Thyroid gland (tissue), 4 donors: ENCODE measurements at places on chromosomes 3 and 15. TPM values are rescaled to one million over a fixed set of nuclear protein-coding genes. Genes with fewer than 3 reads are reported as not detected.

The ACOX2 gene
- total RNA-seq: 42.4 TPM

GRCh38 chr3:124730941-124731297 lies 667 bp downstream of the UMPS start:
- H3K4me3 ChIP-seq: peak overlapping the region; percentile 72
- no peak for DNase-seq
- H3K4me1 ChIP-seq: peaks cover 14% of the 10 kb centered on the region
- H3K36me3 ChIP-seq: peaks cover 6% of the 10 kb centered on the region
- H3K27ac ChIP-seq: peak overlapping the region; percentile 59
- H3K27me3 ChIP-seq: no peaks in the 10 kb centered on the region

The CFAP100 gene
- total RNA-seq: not detected

DNA sequence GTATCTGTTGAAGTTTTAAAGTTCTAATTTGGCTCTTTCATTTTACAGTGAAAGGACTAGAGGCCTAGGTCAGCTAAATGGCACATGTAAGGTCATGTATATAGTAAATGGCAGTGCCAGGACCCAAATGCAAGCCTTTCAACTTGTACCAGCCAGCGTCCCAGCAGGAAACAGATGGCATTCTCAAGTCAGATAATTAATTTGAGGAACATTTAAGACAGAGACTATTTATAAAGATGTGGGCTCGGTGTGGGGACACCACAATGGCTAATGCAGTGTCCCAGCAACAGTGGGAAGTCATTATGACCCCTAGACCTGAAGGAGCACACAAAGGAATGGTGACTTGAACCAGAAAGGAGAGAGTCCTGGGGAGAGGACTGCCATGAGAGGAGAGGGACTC lies 6.1 kb downstream of the MINDY4B start:
- no peak overlapping the region for H3K27ac ChIP-seq
- H3K4me3 ChIP-seq: no peak overlapping the region
- DNase-seq: no peak
- no peaks in the 10 kb centered on the region for H3K4me1 ChIP-seq
- H3K27me3 ChIP-seq: no peaks in the 10 kb centered on the region

GRCh38 chr15:68372291-68372811 lies 59.6 kb downstream of the ITGA11 start:
- no peak overlapping the region for H3K27ac ChIP-seq
- no peak overlapping the region for H3K4me3 ChIP-seq
- H3K27me3 ChIP-seq: no peaks in the 10 kb centered on the region
- H3K36me3 ChIP-seq: no peaks in the 10 kb centered on the region

The MEGF11 gene
- total RNA-seq: not detected

GRCh38 chr15:49530092-49530491 lies 90.5 kb downstream of the FAM227B start:
- no peaks in the 10 kb centered on the region for H3K27me3 ChIP-seq
- H3K36me3 ChIP-seq: no peaks in the 10 kb centered on the region

DNA sequence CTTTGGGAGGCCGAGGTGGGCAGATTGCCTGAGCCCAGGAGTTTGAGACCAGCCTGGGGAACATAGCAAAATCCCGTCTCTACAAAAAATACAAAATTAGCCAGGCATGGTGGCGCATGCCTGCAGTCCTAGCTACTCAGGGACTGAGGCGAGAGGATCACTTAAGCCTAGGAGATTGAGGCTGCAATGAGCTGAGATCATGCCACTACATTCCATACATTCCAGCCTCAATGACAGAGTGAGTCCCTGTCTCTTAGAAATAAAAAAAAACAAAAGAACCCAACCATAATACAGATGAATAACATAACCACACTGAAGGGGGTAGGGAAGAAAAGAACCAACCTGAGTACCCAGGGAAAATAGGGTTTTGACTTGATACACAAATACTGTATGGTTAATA lies 19.7 kb upstream of the CGNL1 start:
- H3K36me3 ChIP-seq: no peaks in the 10 kb centered on the region
- H3K27ac ChIP-seq: peak overlapping the region; percentile 97
- peaks cover 49% of the 10 kb centered on the region for H3K4me1 ChIP-seq
- no peak overlapping the region for H3K4me3 ChIP-seq
- no peaks in the 10 kb centered on the region for H3K27me3 ChIP-seq

The CNTN6 gene
- 9.8 TPM for total RNA-seq

The TM4SF18 gene
- 26.5 TPM for total RNA-seq

DNA sequence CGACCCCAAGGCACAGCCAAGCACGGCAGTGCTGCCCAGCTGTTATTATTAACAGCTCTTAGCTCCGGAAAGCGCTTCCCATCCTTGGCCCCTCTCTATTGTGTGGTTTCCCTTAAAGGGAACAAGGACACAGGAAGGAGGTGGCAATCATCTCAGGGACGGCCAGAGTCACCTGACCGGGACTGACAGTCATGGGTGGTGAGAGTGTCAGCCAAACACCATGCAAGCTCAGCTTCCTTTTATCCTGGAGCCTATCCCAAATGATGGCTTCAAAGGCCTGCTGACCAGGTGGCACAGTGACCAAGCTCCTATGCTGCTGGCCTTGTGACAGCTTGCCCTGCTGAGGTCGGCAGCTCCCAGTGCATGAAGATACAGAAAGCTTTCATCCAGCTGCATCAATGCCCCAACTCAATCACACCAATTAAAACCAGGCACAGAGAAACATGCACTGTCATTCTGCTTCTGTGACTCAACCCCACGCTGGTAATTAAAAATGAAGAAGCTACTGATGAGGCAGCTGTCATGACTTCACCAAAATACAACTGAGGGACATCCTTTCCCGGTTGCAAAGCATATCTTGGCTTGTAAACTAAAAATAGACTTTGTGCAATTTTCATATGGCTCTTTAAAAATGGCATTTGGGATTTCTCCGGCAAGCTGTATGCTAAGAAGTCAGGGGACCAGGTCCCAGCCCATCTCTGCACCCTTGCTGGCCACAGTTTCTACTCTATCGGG lies 34.0 kb downstream of the PCSK6 start:
- H3K4me1 ChIP-seq: no peaks in the 10 kb centered on the region
- peak; percentile 37 for DNase-seq
- H3K27ac ChIP-seq: no peak overlapping the region
- H3K36me3 ChIP-seq: no peaks in the 10 kb centered on the region
- H3K27me3 ChIP-seq: no peaks in the 10 kb centered on the region
- H3K4me3 ChIP-seq: no peak overlapping the region

The SKOR1 gene
- 0.81 TPM for total RNA-seq

GRCh38 chr15:81239190-81239589 lies 42.5 kb downstream of the IL16 start:
- no peak overlapping the region for H3K27ac ChIP-seq
- no peaks in the 10 kb centered on the region for H3K4me1 ChIP-seq
- peak; percentile 27 for DNase-seq
- no peaks in the 10 kb centered on the region for H3K27me3 ChIP-seq

GRCh38 chr15:69060041-69060481 lies 45.6 kb downstream of the NOX5 start:
- no peaks in the 10 kb centered on the region for H3K27me3 ChIP-seq
- DNase-seq: peak; percentile 6
- no peaks in the 10 kb centered on the region for H3K4me1 ChIP-seq
- no peak overlapping the region for H3K27ac ChIP-seq
- H3K36me3 ChIP-seq: no peaks in the 10 kb centered on the region

DNA sequence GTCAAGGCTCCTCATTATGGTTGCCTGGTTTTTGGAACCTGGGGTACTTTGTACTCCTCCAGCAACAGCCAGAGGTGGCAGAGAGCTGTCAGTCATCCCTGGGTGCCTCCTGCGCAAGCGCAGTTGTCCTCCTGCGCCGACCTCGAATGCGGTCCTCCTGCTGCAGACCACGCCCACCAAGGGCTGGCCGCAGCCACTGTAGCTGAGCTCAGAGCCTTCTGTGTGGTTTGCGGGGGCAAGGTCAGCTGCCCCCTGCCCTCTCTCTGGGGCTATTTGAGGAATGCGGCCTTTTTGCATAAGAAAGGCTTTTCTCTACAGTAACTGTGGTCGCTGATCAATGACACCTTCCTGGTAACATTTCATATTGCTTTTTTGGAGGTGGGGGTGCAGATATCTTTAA lies 131.3 kb upstream of the SNRPN start:
- no peak overlapping the region for H3K4me3 ChIP-seq
- H3K36me3 ChIP-seq: no peaks in the 10 kb centered on the region
- no peaks in the 10 kb centered on the region for H3K27me3 ChIP-seq

DNA sequence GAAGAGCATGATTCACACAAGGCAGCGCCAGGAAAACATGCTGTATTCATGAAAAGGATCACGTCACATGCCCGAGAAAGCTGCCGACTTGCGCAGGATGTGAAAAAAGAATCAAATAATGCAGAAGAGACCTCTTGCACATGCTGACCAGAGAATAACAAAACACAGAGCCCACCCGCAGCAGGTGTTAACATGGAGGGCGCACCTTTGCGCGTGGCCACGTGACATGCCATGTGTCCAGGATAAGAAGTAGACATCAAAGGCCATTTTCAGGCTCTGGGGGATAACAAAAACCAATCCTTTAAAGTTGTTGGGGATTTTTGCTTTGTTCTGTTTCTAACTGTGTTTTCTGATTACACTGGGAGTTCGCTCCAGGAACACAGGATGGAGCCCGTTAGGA lies 1332.8 kb downstream of the ZPLD1 start:
- H3K27me3 ChIP-seq: no peaks in the 10 kb centered on the region
- H3K4me3 ChIP-seq: no peak overlapping the region
- no peaks in the 10 kb centered on the region for H3K36me3 ChIP-seq
- DNase-seq: no peak
- no peaks in the 10 kb centered on the region for H3K4me1 ChIP-seq

The IGDCC3 gene
- total RNA-seq: 0.22 TPM

- H3K4me1 ChIP-seq: no peaks in the 10 kb centered on the region
- no peaks in the 10 kb centered on the region for H3K36me3 ChIP-seq
- no peak overlapping the region for H3K27ac ChIP-seq
- no peak overlapping the region for H3K4me3 ChIP-seq
- no peaks in the 10 kb centered on the region for H3K27me3 ChIP-seq
- DNase-seq: no peak
These were observed 124.2 kb downstream of the LIPC start for GRCh38 chr15:58556028-58556361.

GRCh38 chr3:195172039-195172684 lies 98.8 kb downstream of the XXYLT1 start:
- H3K36me3 ChIP-seq: no peaks in the 10 kb centered on the region
- no peak for DNase-seq
- H3K4me3 ChIP-seq: no peak overlapping the region
- H3K27me3 ChIP-seq: no peaks in the 10 kb centered on the region
- peaks cover 6% of the 10 kb centered on the region for H3K4me1 ChIP-seq

GRCh38 chr3:46742992-46743585 lies 25.4 kb upstream of the PRSS50 start:
- no peak for DNase-seq
- no peaks in the 10 kb centered on the region for H3K36me3 ChIP-seq
- H3K4me3 ChIP-seq: no peak overlapping the region

The ANP32A gene
- 71.4 TPM for total RNA-seq

DNA sequence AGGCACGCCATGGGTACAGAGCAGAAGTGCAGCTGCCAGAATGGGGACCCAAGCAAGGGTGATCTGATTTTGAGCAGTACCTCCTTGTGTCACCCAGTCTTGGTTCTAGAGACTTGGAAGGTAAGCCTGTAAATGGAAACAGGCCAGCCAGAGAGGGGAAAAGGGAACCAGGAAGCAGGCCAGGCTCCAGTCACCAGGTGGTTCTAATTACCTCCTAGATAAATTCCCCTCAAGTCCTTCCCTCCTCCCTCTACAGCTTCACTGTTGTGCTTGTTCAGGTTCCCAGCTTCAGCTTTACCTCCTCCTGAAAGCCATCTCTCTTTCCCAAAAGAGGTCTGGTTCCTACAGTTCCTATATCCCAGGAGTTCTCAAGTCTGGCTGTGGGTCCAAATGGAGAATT lies 58.8 kb upstream of the SLC7A14 start:
- peak overlapping the region; percentile 75 for H3K27ac ChIP-seq
- no peaks in the 10 kb centered on the region for H3K36me3 ChIP-seq
- no peaks in the 10 kb centered on the region for H3K27me3 ChIP-seq
- H3K4me1 ChIP-seq: peaks cover 25% of the 10 kb centered on the region
- no peak overlapping the region for H3K4me3 ChIP-seq
- peak; percentile 39 for DNase-seq

DNA sequence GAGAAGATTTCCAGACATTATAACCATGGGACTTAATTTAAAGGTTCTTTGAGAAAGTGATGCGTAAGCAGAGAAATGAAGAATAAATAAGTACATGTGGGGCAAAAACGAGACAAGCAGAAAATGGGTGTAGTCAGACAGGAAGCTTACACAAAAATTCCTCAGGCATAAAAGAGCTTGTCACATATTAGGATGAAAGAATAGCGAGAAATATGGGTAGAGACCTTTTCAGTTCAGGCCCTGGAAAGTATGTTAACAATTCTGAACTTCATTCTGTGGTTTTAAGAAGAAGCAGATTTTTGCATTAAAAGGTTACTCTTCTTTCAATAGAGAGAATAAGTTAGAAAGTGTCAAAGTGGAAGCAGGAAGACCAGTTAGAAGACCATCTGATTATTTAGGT lies 352.4 kb downstream of the ROBO1 start:
- no peaks in the 10 kb centered on the region for H3K36me3 ChIP-seq
- no peak overlapping the region for H3K27ac ChIP-seq
- no peaks in the 10 kb centered on the region for H3K4me1 ChIP-seq
- DNase-seq: no peak

GRCh38 chr15:90583471-90584252 lies 53.9 kb downstream of the CRTC3 start:
- peaks cover 38% of the 10 kb centered on the region for H3K4me1 ChIP-seq
- no peak overlapping the region for H3K4me3 ChIP-seq
- H3K36me3 ChIP-seq: no peaks in the 10 kb centered on the region
- DNase-seq: peak; percentile 36
- H3K27me3 ChIP-seq: no peaks in the 10 kb centered on the region

The PRR20G gene
- total RNA-seq: not detected

The PATL2 gene
- 3.8 TPM for total RNA-seq

- no peaks in the 10 kb centered on the region for H3K36me3 ChIP-seq
- H3K27me3 ChIP-seq: no peaks in the 10 kb centered on the region
- peak; percentile 61 for DNase-seq
- no peak overlapping the region for H3K4me3 ChIP-seq
- peaks cover 61% of the 10 kb centered on the region for H3K4me1 ChIP-seq
These were observed 74.0 kb upstream of the HACD2 start for GRCh38 chr3:123658852-123659206.

DNA sequence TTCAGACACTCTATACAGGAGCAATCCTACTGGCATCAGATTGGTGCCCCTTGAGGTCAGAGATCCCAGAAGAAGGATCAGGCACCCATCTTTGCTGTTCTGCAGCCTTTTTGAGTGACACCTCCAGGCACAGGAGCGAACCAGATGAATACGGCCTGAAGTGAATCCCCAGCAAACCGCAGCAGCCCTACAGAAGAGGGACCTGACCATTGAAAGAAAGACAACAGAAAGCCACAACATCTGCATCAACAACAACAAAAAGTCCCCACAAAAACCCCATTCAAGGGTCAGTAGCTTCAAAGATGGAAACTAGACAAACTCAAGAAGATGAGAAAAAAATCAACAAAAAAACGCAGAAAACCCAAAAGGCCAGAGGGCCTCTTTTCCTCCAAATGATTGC lies 130.4 kb downstream of the PPM1L start:
- H3K4me3 ChIP-seq: no peak overlapping the region
- DNase-seq: no peak
- no peaks in the 10 kb centered on the region for H3K36me3 ChIP-seq
- no peak overlapping the region for H3K27ac ChIP-seq
